ENCODE measurements at places on chromosomes 11 and 22.

DNA sequence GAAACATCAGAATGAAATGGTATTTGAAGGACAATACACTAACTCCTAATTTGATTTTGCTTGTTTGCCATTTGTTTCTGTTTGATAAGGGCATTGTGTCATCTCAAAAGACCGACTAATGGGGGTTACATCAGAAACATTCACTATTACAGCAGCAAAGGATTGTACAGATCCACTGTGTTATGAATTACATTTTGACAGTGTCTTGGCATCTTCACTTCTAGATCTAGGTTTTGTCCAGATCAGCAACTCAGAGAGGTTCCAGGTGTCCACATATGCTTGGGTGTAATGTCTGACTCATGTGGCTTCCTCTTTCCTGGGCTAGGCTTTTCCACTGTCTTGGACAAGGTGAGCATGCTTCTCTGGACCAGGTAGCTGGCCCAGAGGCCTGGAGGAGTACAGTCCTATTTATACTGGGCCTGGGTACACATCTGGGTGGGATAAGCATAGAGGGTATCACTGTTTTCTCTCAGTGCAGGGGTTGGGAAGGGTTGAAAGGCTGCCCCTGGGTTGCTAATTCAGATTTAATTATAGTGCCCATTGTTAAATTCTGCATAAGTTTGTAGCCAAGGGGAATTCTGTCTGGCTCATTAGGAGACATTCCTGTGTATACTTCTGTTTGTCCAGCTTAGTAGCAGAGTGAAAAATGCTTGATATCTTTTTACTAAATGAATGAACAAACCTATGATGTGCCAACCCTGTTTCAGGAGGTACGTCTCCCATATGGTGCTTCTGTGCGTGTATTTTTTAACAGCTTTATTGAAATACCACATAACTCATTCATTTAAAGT lies 23.8 kb downstream of the DDI1 start:
- DNase-seq = no peak

- peak; percentile 61 for DNase-seq
Observed at GRCh38 chr22:43011079-43011478, 3.9 kb downstream of the PACSIN2 start.

DNA sequence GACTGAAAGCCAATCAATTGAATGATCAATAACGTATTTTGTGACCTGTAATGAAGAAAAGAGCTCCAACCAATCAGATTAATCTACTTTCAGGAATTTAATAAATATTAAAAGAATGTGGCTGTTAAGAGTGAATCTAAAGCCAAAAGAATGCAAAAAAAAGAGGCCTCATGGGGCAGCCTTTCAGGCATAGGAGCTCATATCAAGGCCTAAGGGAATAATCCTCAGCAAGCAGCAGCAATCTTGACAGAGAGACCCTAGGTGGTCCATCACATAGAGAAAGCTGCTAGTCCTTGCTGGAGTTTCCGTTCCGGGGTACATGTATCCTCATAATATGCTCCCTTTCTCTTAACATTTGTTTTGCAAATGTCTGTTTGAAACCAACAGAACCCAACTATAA lies 313.1 kb upstream of the PITPNB start:
- no peak for DNase-seq

- DNase-seq = peak; percentile 25
Observed at GRCh38 chr22:35785181-35785923, 67.7 kb downstream of the APOL5 start.

DNA sequence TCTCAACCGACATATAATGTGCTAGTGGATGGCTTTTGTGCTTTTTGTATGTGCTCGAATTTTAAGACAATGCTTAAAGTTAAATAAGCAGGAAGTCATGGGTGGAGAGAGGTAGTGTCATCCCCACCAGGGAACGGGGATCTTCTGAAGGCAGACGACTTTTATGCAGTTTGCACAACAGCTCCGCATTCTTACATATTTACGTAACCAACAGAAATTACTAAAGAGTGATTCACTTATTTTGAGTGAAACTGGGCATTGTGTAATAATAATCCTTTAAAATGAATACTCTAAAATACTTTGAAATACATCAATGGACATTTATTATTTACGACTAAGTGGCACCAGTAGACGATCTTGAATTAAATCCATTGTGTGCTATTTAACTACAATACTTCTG lies 305.1 kb downstream of the CNTN5 start:
- peak; percentile 84 for DNase-seq

DNA sequence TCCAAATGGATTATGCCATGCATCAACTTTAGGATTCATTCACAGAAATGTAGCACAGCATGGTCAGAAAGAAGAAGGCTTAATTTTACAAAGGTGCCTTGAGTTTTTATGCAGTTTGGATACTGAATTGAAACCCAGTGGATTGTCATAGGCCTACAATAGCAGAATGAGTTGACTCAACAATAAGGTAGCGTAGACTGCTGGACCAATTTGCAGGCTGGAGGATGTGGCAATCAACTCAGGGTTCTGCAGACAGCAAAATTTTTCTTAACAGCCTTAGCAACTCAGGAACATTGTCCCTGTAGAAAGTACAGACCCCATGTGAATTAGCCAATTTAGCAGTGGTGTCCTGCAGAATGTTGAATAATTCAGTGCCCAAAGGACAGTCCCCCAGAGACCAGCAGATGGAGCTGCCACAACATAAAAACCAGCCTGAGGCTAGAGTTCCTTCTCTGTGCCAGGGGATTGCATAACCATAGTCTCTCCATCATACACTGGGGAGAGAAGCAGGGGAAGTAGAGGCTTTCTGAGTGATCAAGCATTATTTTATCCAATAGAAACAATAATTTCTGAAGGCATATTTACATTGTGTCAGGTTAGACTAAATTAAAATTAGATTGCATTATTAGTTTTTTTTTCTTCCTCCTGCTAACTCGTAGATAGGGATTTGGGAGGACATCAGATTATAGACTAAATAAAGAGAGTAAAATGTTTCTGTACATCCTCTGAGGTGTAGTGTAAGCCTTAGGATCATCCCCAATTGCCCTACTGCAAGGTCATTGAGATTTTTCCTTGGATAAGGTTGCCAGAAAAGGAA lies 20.3 kb upstream of the MRPL17 start:
- DNase-seq = peak; percentile 82

GRCh38 chr11:12723421-12724300 lies 49.4 kb downstream of the TEAD1 start:
- peak; percentile 43 for DNase-seq

- DNase-seq = no peak
Observed at GRCh38 chr22:39208013-39208680, 36.6 kb downstream of the PDGFB start.

GRCh38 chr11:134749040-134749839 lies 337.2 kb upstream of the B3GAT1 start:
- no peak for DNase-seq

DNA sequence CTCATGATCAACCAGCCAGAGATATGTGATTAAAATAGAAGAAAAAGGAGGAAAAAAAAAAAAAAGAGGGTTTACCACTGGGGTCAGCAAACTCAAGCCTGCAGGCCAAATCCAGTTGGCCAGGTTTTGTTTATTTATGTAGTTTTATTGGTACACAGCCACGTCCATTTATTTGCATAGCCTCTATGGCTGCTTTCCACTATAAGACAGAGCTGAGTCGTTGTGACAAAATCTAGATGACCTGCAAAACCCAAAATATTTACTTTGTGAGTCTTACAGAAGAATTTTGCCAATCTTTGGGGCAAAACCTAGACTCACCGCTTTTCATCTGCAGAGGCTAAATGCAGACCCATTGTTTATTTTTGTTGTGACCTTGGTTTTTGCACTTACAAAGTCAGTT lies 87.1 kb downstream of the TENM4 start:
- DNase-seq = peak; percentile 66

DNA sequence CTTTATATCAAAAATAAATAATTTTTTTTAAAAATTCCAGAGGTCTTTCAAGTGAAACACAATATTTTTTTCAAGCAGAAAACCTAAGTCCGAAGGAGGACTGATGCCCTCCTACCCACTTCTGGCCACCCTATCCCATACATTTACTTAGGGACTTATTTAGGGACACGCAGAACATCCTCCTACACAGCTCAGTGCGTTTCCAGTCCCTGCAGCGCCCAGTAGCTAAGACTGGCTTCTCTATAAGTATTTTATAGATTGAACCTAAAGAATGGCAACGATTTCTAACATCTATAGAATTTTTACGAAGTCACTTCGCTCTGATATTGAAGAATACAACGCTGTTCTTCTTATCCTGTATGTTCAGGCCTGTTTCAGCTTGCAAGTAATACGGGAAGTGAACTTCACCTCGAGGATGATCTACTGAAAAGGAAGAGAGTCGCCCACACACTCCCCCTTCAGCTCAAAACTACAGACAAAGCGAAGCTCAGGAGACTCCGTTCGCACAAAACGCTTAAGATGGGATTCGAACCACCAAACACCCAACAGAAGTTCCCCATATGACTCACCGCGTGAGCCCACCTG lies 328 bp downstream of the CHEK2 start:
- no peak for DNase-seq

GRCh38 chr22:36814801-36815200 lies 2.0 kb downstream of the PVALB start:
- no peak for DNase-seq

DNA sequence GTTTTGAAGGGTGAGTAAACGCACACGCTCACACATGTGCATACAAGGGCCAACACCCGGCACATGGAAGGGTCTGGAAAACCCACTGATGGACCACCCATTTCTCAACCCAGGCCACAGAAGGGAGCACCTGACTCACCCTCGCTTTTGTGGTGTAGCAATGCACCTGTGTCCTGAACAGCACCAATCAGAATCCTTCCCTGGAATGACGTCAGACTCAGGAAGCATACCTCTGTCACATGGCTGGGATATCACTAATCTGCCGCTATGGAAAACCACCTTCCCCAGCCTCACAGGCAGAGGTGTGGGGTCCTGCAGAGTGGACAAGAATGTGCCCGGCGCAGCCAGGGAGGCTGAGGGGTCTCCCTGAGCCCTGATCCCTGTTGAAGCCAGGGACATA lies 9.0 kb upstream of the OSM start:
- DNase-seq = no peak

GRCh38 chr11:37504060-37504611 lies 906.1 kb upstream of the RAG2 start:
- DNase-seq = peak; percentile 94

GRCh38 chr11:128925250-128925600 lies 17.4 kb downstream of the TP53AIP1 start:
- DNase-seq = no peak

GRCh38 chr11:1542267-1542666 lies 29.8 kb downstream of the DUSP8 start:
- DNase-seq = no peak

DNA sequence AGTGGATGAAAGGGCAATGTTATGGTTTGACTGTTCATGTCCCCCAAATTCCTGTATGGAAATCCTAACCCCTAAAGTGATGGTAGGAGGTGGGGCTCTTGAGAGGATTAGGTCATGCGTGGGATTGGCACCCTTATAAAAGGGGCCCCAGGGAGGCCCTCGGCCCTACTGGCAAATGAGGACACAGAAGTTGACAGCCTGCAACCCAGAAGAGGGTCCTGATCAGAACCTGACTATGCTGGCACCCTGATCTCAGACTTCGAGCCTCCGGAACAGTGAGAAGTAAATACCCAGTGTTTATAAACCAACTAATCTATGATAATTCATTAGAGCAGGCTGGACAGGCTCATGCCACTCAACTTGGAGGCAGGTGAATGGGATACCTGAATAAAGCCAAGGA lies 8.7 kb downstream of the IFITM10 start:
- DNase-seq = no peak

DNA sequence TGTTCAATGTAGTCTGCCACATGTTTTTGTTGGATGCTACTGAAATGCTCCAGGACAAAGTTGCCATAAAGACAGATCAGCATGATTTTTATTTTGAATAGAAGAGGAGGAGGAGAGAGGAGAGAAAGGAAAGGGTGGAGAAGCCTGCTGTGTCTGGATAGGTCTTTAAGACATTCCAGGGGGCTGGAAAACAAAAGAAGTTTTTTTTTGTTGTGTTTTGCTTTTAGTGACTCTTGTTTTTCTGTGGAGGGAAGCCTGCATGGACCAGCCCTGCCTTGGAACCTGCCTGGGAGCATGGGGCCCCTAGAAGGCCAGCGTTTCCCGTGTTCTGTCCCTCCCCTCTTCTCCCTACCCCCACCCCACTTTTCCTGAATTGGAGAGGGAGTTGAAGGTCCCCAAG lies 2.3 kb downstream of the TSPAN18 start:
- DNase-seq = no peak

DNA sequence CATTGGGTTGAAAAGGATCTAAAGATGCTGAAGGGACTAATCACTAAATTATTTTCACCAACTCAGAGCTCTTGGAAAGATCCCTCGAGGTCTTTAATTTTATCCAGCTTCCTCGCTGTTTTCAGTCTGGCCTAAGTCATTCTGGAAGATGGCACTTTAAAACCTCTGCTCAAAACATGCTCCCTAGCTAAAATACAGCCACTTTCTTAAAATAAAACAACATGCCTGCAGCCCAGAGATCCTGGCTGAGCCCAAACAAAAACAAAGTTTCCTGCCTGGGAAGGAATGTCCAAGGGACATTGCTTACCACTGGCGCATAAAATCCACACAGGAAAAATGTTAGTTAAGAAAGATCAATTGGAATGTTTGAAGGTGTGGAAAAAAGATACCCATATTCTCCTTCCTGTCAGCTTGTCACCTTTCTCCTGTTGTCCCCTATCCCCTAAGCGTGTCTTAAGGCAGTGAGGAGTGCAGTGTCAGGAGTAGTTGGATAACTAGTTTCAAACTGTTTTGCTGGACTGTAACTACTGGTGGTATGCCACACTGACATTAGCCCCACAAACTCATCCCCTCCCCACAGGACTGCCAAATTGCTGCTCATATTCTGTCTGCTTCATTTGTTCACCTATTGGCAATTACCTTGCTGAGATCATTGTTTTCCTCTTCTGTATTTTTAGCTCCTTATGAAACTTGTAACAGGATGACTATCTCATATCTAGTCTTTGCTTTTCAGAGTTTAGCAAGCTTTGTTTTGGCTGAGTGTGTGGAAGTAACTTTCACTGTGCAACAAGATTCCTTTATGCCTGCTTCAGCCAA lies 108.3 kb upstream of the SESN3 start:
- DNase-seq = no peak

DNA sequence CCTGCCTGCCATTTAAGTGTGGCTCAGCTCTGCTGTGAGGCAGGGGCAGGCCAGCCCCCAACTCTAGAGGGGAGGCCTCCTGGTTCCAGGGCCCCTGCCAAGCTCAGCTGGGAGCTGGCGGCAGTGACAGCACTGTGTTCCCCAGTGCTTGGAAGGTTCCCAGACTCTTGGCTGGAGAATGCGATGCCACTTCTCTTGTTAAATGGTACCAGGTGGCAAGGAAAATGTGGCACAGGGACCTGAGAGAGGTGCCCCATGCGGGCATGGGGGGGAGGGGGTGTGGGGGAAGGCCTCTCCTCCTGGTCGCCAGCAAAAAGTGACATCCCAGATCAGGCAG lies 8.4 kb upstream of the TNFRSF13C start:
- no peak for DNase-seq

Data from M059J (cell line).